ENCODE measurements at places on chromosomes 16 and 17.

DNA sequence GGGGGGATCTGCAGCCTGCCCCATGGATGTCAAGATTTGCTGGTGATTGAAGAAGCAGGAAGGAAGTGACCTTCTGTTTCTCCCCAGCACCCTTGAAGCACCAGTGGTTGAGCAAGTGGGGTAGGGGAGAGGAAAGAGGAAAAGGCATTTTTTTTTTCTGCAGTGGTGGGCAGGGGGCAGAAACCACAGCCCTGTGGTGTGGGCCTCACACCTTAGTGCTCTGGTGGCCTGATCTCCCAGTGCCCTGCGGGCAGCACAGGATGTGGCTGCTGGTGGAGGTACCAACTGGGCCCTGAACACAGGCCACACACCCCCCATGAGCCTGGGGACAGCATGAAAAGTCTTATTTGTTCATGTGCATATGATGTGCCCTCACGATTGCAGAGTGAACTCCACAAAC is 7.1 kb downstream of the ITGAD start:
- no peak for DNase-seq

DNA sequence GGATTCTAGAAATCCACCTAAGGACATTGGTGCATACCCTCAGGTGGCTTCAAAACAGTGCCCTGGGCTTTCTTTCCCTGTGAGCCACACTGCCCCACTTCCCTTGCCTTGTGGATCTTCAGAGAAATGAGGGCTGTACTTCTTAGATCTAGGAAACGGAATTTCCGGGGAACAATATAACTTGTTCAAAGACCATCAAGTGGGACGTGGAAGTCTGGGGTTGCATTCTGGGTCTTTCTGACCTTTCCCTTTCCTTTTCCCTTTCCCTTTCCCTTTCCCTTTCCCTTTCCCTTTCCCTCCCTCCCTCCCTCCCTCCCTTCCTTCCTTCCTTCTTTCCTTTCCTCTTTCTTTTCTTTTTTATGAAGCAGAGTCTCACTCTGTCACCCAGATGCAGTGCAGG is 97.1 kb upstream of the SALL1 start:
- DNase-seq, result no peak

DNA sequence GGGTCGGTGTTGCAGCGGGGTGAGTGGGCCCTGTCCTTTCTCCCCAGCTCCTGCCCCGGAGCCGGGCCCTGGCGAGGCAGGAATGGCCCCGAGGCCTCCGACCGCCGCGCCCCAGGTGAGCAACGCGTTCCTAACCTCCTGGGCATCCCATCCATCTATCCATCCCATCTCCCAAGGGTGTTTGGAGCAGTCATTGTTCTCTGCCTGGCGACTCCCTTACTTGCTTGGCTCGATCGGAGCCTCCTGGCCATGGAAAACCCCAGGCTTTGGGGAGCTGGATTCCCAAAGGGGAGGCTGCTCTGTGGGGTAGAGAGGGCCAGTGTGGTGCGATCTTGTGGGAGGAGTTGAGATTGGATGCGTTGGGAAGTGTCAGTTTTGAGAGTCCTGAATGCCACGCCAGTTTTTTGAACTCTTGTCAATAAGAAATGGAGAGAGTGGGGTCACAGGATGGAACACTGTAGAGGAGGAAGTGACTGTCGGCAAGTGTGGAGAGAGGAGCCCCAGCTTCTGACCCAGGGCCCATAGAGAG is 684 bp downstream of the ZFP90 start:
- no peak for DNase-seq

DNA sequence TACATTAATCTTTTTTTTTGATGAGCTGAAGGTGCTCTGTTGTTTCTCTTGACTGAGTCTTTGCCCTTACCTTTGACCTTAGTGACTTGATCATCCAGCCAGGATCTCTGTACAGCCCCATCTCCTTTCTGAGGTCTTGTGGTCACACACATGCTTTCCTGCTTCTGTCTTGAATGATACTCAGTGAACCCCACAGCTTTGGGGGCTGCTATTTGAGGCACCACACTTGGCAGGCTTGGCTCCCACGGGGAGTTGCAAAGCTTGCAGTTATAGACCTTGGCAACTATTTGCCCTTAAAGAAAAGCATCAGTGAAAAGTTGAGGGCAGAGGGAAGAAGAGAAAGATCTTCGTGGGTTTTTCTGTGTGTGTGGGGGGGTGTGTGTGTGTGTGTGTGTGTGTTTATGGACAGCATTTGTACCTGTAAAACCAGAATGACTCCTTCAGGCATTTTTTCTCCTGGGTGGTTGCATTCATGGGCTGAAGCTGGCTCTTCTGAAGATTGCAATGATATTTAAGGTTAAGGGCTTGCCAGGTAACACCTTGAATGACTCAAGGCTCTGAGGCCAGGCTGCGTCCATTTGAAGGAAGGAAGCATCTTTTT is 101.6 kb downstream of the MSI2 start:
- no peak for DNase-seq

DNA sequence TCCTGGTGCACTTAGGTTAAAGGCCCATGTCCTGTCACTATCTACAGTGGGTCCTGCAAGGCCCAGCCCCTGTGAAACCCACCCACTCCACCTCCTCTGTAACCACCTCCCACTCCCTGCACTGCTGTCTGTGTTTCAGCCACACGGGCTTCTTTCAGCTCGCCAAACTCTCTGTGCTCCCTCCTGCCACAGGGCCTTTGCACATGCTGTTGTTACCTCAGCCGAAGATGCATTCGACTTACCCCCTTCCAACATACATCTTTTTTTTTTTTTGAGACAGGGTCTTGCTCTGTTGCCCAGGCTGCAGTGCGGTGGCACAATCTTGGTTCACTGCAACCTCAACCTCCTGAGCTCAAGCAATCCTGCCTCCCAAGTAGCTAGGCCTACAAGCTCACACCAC is 76.5 kb upstream of the RPL38 start:
- no peak for DNase-seq

DNA sequence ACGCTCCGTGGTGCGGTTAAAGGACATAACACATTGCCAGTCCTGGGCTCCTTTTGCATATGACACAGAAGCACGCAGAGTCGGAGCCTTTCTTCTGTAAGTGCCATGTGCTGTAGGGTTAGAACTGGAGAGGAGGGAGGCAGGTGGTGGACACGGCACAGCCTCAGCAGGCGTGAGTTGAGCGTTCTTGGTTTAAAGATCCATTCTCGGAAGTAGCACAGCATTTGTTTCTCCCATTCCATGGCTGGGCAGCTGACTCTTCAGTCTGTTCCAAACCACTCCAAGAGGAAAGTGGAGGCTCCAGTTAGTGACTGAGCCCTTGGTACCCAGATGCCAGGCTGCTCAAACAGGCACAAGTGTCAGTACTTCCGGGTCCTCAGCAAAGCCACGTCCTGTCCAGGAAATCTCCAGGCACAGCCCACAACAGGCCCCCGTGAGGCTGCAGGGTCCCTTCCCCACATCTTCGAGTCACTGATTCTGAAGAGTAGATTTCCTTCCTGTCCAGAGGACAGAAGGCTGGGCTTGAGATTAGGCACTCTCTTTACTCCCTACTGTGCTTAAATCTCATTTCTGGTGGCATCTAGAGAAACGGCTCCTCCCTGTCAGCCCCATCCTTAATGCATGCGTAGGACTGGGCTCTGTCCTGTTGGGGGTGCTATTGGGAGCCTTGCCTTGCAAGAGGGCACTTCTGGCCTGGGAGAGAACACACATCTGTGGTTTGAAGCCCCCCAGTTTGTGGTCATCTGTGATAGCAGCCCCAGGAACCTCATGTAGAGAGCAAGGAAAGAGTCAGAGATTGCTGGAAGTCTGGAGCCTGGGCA is 39.6 kb upstream of the NAT9 start:
- DNase-seq, result no peak

GRCh38 chr16:19884611-19885450 is at the start of gene GPRC5B:
GPRC5B (minus strand) TSS chr16:19884848; CDS start chr16:19872845, 12,003 bp downstream.
- DNase-seq, result no peak

All from right renal pelvis (tissue), 4 donors.